Activated T-cell treated with anti-CD3 and anti-CD28 coated beads for 24 hours (primary cell): ENCODE measurements at places on chromosomes 16 and 17.
A peak's percentile ranks its signal among the peaks of the same experiment; 100 is the strongest.

GRCh38 chr17:53719229-53719628 is 103.5 kb upstream of the KIF2B start:
- no peak for DNase-seq

DNA sequence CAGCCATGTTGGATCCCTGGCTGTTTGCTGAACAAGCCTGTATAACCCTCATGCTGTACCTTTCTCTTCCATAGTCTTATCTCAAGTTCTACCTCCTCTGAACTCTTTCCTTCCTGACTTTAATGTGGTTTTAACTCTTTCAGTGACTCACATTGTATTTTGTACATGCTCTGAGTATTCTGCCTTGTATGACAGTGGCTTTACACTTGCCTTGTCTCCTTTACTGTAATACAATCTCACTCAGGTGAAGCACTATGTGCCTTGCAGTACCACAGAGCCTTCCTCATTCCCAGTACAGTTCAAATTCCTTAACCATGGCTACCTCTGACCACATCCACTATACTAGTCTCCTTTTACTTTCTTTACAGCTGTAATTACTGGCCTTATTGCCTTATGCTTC is 14.1 kb downstream of the PSMD11 start:
- DNase-seq: no peak

DNA sequence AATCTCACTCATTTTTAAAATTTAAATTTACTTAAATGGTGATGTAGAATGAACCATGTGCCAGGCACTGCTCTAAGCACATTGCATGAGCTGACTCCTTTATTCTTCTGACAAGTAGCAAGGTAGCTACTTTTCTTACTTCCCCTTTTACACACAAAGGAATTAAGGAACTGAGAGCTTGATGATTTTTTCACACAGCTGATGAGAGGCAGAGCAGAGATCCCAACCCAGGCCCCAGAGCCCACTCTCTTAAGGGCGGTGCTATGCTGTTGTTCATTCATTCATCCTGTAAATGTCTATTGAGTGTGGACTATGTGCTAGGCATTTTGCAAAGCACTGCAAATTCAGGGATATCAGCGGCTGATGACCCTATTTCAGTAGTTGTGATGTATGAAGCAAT is 17.9 kb downstream of the SEC14L5 start:
- DNase-seq: no peak

DNA sequence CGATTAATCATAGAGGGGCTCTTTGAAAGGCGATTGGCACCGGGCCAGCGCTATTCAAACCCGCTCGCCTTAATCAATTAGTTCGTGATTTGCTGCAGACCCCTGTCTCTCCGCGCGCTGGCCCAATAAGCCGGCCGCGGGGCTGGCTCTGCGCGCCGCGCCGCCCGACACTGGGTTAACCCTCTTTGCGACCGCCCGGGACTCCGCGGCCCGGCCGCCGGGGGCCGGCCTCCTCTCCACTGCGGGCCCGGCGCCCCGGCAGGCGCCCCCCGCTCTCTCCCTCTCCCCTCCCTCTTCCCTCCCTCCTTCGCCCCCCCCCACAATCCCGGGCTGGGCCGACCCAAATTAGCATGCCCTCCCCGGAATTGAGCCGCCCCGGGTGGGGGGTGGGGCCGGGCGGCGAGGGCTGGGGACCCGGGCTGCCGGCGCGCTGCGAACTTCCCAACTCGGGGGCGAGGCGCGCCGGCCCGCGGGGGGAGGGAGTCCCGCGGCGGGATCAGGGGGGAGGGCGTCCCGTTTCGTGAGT is 428 bp upstream of the SALL1 start:
- no peak for DNase-seq

DNA sequence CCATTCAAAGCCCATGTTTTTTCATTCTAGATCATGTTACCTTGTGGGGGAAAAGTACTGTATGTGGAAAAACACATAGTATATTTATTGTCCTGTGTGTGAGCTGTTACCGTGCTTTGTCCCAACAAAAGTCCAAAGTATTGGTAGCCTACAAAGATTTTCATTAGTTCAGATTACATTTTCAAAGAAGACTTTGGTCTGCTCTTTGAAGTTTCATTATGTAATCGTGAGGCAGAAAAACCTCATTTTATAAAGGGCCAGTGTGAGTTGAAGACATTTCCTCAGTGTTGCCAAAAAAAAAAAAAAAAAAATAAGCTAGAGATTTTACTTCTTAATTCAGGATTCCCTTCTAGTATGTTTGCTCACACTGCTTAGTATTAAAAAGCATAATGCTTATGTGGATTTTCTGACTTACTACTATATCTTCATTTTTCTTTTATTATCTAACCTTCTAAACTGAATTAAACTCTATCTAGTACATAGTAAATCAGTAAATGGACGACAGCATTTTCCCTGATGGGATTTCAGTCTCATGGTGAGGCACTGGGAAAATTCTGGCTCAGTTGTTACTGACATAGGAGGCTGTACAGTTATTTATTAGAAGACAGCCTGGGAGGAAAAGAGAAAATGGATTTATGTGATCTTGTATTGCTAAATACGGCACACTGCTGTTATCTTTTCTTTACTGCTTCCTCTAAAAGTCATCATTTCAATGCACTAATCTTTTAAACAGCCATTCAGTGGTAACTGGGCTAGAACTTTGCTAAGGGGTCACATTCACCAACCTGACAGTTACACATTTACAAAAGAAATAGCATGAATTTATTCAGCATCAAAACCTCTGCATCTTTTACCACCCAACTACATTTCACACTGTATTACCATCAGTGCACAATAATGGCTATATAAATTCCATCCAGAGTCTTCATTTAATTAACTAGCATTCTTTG is 100.6 kb downstream of the STXBP4 start:
- DNase-seq: no peak

GRCh38 chr16:53827741-53828140 is 123.8 kb downstream of the FTO start:
- no peak for DNase-seq

GRCh38 chr16:87329436-87330256 is 12.5 kb upstream of the C16orf95 start:
- DNase-seq: no peak

GRCh38 chr16:14509675-14510132 is 120.4 kb downstream of the PARN start:
- no peak for DNase-seq

DNA sequence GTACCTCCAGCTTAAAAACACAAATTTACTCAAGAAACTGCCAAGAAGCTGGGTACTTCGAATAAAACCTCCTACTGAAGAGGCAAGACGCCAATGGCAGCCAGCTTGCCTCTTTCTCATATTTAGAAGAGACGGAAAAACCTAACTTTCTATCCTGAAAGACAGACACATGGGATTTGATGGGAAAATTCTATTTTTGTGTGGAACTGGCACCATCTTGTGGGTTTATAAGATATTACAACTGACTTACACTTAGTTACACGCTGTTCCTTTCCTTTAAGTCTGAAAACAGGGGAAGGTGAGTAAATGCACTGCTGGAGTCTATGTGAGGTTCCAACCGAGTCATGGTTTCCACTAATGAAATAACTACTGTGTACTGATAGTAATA is 10.3 kb downstream of the ZNF18 start:
- no peak for DNase-seq

DNA sequence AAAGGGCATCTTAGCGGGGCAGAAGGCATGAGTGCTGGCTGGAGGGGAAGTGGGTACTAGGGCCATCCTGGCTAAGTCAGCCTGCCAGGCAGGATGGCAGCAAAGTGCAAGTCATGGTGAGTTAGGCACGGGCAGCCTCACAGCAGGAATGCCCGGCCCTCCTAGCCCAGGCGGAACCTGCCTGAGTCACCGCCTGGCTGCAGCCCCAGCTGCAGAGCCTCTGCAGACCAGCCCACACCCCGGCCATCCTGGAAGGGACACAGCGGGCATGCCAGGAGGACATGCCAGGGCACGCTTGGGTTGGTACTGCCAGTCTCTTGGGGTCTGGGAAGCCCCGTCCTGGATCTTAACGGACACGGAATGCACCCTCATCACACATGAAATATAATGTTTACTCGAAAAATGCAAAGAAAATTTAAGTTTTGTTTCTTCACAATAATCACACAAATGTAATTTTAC is 5.0 kb upstream of the ALDH3A1 start:
- DNase-seq: no peak

DNA sequence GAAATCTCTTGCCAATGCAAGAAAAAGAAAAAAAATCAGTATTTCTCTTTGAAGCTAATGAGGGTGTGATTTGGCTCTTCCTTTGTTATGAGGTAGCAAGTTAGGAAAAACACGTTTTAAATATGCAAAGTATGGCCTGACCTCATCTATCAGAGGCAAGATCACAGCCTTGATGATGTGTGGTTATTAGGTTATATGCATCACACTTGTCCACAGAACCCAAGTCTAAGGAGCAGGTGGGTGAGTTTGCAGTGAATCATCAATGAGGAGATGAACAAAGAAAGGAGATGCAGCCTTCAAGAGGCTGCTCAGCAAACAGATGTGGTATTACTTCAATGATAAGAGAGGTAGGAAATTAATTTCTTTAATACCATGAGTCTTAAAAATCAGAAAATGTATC is 594.8 kb upstream of the CDH5 start:
- DNase-seq: no peak

DNA sequence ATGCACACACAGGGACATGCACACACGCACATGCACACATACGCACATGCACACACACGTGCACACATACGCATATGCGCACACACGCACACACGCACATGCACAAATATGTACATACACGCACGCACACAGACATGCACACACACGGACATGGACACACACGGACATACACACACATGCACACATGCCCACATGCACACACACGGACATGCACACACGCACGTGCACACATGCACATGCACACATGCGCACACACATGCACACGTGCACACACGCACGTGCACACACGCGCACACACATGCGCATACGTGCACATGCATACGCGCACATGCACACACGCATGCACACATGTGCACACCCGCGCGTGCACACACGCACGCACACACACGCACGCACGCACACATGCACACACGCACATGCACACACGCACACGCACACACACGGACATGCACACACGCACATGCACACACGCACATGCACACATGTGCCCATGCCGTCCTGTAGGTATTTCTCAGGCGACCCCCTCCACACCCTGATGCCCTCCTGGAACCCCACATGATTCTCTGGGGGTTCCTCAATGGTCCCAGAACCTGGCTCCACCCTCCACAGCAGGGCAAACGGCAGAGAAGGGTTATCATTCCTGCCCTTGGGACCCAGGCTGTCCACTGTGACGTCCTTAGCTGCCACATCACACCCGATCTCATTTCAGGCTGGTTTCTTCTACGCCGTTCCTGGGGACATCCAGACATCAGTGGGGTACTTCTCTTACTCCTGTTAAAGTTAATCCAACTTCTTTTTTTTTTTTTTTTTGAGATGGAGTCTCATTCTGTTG is 9.6 kb upstream of the RBFOX3 start:
- DNase-seq: no peak

DNA sequence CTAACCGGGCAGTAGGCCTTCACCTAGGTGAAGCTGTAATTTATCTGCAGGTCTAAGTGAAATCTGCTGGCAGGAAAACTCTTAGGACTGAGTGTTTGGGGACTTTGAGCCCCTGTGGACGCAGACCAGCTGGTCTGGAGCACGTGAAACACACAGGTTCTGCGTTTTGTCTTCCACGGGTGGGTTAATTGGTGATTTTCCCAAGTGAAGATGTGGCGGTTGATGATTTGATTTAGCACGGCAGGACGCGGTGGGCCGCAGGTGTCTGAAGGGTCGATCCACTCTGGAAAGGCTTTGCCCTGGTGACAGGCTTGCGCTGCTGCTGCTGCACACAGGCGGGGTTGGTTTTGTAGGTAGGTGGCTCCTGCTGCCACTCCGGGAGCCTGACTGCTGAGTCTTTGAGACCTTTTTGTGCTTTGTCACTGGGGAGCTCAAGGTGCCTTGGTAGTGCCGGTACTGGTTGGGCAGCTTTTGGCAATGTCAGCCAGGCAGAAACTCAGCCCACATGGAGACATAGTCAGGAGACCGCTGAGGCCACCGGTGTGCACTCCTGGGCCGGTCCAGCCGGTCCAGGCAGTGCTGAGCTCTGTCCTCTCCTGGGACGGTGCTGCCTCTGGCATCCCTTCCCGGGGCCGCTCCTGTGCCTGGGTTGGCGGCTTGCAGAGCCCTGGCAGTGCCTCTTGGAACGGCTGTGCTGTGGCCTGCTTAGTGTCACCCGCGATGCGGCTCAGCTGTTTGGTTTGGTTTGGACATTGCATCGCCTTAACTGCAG is 2.3 kb downstream of the BAIAP2 start:
- no peak for DNase-seq

DNA sequence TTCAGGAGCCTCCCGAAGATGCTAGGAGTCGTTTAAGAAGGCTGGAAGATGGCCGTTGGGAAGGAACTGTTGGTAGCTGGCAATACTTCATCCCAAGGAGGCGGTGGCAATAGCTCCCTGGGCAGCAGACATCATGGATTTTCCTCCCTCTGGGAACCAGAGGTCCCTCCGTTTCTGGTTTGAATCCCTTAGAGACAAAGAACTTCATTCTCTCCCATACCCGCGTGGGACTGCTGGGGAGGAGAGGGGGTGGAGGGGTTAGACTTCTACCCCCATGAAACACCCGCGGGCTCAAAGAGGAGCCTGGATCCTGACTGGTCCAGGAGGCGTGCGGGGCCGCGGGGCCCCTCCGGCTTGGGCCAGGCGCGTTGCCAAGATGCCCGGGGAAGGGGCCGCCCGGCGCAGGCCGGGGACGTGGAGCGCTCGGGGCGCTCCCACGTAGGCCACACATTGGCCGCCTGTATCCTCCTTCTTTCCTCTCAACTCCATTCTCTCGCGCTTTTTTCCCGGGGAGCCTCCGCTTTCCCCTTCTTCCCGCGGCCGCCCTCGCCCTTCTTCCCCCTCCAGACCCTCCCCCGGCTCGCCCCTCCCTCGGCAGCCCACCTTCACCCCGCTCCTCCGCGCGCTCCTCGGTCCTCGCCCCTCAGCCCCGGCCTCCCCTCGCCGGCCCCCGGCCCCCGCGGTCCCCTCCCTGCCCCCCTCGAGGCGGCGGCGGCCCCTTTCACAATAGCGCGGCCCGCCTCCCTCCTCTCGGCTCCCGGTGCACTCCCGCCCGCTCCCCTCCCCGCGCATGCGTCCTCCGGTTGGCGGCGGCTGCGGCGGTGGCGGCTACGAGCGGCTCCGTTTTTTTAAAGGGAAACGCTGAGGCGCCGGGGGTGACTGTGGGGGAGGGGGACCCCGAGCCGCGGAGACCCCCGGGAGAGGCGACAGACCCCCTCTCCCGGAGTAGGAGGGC is at the start of gene MSL1:
Gene MSL1, plus strand, starts transcription at position 791 of the 955 bp plus-strand sequence. CDS start 642 bp downstream, outside the sequence.
- DNase-seq: peak; percentile 81

GRCh38 chr16:50371936-50372595 is 3.3 kb upstream of the BRD7 start:
- DNase-seq: no peak
